Panc1 (cell line): ENCODE measurements at places on chromosomes 16 and 17.

GRCh38 chr16:6600167-6600566 lies 732.5 kb upstream of the RBFOX1 start:
- no peak for DNase-seq

GRCh38 chr16:28865001-28865688 lies 1.5 kb downstream of the SH2B1 start:
- DNase-seq: no peak

- no peak for DNase-seq
These were observed 9.2 kb upstream of the CD300A start for GRCh38 chr17:74457146-74457819.

- no peak for DNase-seq
These were observed 28.4 kb downstream of the LDHD start for GRCh38 chr16:75088216-75088615.

DNA sequence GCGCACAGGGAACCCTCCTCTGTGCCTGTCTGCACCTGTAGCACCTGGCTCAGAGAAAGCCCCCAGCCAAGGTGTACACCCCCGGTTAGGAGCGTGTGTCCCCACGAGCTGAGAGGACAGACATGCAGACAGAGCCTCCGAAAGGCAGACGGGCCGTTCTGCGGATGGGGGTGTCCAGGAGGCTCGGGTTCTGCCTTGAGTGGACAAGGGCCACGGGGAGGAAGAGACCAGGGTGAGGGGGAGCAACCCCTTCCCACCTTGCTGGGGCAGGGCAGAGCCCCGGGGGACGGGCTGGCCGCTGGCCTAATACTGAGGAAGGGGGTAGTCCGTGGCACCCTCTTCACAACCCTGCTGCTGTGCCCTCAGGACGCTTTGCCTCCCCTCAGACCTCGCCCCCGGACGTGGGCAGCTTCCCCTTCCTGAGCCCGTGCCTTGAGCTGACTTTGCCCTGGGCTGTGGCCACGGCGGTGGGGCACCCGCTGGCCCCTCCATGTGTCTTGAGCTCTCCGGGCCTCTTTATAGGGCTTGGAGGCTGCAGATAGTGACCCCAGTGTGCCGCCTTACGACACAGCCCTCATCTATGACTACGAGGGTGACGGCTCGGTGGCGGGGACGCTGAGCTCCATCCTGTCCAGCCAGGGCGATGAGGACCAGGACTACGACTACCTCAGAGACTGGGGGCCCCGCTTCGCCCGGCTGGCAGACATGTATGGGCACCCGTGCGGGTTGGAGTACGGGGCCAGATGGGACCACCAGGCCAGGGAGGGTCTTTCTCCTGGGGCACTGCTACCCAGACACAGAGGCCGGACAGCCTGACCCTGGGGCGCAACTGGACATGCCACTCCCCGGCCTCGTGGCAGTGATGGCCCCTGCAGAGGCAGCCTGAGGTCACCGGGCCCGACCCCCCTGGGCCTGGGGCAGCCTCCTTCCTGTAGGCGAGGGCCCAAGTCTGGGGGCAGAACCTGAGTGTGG lies 5.7 kb downstream of the SLC22A31 start:
- no peak for DNase-seq
